NT2/D1 (cell line): ENCODE measurements at places on chromosomes 16 and 17.

DNA sequence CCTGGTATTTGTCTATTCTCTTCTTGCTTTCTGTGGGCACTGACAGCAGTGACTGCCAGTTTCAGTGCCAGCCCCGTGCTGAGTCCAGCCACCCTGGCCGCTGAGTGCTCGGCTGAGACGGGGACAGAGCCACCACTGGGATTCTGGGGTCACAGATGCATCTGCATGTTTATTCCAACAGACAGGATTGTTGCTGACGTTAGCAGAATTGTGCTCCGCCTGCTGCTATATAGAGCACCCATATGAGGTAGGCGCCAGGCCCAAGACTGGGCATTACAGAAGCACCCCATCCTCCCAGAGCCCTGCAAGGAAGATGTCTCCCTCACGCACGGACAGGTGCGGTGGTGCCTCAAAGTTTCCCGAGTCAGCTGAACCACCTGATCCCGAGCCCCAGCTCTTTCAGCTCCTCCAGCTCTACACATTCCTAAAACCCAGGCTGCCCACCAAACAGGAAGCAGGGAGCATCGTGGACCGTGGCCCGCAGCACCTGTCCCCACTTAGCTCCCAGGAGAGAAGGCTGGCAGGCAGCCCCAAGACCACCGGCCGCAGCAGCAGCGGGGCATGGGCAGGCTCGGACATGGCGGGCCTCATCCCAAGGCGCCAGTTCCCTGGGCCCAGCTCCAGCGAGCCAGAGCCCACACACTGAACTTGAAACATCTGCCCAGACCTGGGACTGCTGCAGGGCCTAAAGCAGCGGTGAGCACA is 44.9 kb upstream of the RASD1 start:
- no peak for DNase-seq

DNA sequence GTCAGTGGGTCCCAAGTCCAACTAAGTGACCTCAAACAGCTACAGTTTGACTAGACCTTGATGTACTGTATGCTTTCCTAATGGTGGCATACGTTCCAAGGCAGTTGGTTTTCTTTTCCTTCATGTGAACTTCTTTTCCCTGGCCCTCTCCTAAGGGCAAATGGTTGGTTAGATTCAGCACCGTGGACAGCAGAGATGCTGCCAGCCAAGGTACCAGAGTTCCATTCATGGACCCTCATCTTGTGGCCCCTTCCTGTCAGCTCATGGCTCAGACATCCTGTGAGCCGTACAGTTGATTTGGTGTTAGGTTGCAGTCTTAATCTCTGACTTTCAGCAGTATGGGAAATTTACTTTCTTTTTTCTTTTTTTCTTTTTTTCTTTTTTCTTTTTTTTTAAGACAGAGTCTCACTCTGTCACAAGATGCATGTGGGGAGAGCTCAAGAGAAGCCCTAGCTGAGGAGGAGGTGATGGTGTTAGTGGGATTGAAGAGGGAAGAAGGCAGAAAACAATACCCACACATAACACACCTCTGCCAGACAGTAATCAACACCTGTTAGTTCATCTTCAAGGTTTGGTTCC is 122.4 kb downstream of the USP31 start:
- peak; percentile 30 for DNase-seq

DNA sequence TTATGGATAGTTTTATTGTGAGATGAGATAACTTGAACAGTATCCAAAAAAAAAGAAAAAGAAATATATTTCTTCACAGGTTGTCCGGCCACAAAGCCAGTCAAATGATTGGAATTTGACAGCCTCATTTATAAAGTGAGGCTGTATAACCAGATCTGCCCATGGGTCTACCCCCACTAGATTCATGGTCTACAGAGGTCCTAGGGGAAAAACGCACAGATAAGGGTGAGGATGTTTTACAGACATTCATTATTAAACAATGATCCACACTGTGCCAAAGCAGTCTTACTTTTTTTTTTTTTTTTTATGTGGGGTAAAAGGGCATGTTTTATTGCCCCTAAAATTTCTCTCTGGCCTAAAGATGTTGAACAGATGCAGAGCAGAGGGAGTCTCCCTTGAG is 1503.0 kb upstream of the CDH8 start:
- no peak for DNase-seq

DNA sequence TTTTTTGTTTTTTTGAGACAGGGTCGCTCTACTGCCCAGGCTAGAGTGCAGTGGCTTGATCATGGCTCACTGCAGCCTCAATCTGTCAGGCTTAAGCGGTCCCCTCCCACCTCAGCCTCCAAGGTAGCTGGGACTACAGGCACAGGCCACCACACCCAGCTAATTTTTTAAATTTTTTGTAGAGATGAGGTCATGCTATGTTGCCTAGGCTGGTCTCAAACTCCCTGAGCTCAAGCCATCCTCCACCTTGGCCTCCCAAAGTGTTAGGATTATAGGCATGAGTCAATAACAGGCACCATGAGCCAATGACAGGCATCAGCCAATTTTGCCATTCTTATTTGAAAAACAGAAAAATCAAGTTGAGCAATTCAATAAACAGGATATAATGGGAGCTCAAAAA is 125.0 kb downstream of the SPAG9 start:
- DNase-seq, result no peak

- DNase-seq, result no peak
These were observed 8.6 kb downstream of the DOK4 start for GRCh38 chr16:57477531-57478202.

GRCh38 chr17:37698132-37698910 is 46.5 kb downstream of the HNF1B start:
- no peak for DNase-seq

- DNase-seq, result no peak
These were observed 2.7 kb downstream of the CBX4 start for GRCh38 chr17:79836510-79836971.

- DNase-seq, result no peak
These were observed 119.5 kb downstream of the AATF start for GRCh38 chr17:37068266-37068665.

DNA sequence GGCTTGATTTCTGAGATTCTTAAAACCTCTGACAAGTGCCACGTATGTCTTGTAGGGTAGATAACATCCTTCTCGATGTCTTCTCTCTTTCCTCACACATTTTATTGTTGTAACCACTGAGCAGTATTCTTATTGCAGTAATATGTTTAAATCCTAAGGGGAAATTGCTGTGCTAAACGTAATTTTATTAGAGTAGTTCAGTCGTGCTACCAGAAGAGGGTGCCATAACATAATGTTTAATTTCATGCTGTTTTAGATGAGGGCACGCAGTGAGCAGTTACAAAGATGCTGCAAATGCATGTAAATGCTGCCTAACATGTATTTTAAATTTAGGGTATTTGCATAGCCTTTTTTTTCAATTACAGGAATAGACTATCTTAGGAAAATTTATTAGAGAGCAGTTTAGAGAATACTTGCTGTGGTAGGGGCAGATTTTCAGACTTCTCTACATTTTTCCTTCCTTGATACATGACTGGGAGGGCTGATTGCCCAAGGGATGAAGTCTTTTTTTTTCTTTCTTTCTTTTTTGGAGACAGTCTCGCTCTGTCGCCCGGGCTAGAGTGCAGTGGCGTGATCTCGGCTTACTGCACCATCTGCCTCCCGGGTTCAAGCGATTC is 51.7 kb downstream of the GAN start:
- peak; percentile 25 for DNase-seq

- DNase-seq, result no peak
These were observed 304.4 kb downstream of the SOX9 start for GRCh38 chr17:72425133-72425793.

DNA sequence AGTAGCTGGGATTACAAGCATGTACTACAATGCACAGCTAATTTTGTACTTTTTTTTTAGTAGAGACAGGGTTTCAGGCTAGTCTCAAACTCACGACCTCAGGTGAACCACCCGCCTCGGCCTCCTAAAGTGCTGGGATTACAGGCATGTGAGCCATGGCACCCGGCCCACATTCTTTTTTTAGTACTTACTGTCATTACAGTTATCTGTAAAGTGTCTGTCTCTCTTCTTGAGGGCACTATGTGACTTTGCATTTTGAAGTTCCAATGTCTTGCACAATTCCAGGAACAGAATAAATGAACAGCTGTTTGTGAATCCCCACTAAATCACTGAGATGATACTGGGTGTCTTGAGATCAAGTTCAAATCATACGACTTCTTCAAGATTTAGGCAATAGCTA is 1540.3 kb downstream of the CDH11 start:
- no peak for DNase-seq

GRCh38 chr17:51347851-51348584 is 87.7 kb downstream of the UTP18 start:
- no peak for DNase-seq

- DNase-seq, result no peak
These were observed 30.8 kb downstream of the C16orf54 start for GRCh38 chr16:29714972-29715371.

GRCh38 chr16:71319999-71320398 is 30.8 kb upstream of the CMTR2 start:
- DNase-seq, result no peak

- no peak for DNase-seq
These were observed 35.5 kb downstream of the KSR1 start for GRCh38 chr17:27491713-27492190.
